ENCODE measurements at places on chromosomes 7 and 10. TPM values are rescaled to one million over a fixed set of nuclear protein-coding genes. Genes with fewer than 3 reads are reported as not detected.

DNA sequence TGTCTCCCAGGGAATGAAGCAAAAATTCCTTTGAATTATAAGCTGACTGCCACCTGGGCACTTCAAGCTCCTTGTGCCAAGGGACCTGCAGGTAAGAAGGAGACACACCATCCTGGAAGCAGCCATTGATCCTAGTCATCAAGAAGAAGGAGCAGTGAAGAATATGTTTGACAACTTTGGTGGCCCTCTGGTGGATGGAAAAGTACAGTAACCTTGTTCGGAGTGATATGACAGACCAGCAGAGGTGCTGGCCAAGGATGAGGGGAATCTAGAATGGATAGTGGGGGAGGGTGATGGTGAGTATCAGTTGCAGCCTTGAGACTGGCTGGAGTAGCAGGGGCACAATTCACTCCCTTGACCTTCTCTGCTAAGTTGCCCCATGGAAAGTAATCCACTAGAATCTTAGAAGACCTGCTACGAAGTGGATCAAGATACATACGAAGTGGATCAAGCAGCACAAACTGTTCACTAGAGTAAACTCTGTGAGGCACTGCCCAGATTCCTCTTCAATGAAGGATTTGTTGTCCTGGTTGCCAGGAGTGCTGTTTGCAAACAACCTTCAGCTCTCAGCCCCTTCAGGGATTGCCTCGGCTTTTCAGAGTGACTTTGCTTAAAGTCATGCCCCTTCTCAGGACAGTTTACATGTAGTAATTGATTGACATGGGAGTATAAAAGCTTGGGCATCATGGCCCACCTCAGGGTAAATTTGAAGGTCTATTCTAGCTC lies 44.8 kb upstream of the ORC5 start:
- DNase-seq: no peak

HOGA1 gene
- total RNA-seq: 3.4 TPM

- no peak for DNase-seq
These were observed 174.7 kb upstream of the LYZL1 start for GRCh38 chr10:29114141-29114540.

DNA sequence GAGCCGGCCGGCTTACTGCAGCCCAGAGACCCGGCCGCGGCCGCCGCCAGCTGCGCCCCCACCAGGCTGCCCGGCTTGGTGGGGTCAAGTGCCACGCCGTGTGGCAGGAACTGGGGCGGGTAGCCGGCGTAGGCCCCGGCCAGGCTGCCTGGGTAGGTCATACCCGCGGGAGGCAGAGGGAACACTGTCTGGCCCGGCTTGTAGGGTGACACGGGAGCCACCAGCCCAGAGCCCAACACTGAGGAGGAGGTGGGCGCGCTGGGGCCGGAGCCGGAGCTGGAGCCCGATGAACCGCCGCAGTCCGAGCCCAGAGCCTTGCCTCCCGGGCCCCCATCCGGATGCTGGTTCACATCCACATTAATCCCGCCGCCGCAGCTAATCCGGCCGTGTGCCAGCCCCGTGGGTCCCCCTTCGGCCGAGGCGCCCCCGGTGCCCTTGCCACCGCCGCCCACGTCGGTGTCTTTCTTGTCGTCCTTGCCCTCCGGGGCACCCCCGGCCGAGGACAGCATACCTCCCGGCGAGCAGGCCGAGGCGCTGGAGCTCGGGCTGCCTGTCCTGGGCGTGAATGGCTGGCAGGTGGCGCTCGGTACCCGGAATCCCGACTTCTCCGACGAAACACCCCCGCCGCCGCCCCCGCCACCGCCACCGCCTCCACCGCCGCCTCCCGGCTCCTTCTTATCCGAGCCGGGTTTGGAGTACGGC lies 2.0 kb downstream of the ZNF503 start:
- peak; percentile 76 for DNase-seq

MKLN1 gene
- 60.1 TPM for total RNA-seq

DNA sequence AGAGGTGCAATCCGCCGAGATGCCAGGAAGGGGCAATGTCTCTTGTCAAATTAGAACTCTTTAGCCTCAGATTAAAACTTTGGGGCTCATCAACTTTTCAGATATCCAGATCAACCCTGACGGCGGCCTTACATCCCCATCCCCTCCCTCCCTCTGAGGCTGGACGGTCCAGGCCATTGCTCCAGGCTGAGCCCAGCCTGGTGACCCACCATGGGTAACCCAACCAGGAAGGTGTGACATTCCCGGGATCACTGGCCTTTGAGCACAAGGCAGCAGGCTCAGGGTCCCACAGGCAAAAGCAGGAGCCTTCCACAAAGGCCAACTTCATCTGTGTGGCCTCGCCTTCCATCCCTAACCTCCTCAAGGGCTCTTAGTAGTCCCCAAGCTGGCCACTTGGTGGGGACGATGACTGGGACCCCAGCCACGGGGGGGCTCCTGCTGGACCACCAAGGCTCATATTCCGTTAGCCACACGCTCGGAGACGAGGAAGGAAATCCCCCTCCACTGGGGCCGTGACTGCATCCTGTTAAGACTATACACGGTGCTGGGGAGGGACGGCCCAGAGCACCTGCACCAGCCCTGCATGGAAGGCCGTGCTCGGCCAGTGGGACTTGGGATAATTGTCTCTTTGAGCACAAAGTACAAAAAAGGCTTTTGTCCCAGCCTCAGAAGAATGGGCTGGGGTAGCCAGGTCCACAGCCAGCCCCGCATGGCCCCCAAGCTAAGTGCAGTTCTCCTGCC lies 62.8 kb downstream of the ZRANB1 start:
- no peak for DNase-seq

GRCh38 chr10:83193026-83193425 lies 946.3 kb upstream of the GHITM start:
- DNase-seq: no peak

KIAA1549 gene
- 20.2 TPM for total RNA-seq

DNA sequence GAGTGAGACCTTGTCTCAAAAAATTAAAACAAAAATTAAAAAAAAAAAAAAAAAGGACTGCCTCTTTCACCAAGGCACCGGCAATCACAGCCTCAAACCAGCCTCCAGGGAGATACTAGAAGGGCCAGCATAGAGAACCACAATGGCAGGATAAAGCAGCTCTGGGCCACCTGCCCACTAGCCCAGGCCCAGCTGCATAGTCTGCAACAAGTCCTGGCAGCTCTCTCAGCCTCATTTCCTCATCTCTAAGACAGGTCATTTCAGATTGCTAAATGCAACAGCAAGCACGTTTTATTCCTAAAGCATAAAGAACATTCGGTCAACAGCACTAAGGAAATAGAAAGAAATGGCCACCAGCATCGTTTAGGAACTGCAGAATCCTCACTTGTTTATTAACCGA lies 28.8 kb downstream of the XPNPEP1 start:
- DNase-seq: no peak

DNA sequence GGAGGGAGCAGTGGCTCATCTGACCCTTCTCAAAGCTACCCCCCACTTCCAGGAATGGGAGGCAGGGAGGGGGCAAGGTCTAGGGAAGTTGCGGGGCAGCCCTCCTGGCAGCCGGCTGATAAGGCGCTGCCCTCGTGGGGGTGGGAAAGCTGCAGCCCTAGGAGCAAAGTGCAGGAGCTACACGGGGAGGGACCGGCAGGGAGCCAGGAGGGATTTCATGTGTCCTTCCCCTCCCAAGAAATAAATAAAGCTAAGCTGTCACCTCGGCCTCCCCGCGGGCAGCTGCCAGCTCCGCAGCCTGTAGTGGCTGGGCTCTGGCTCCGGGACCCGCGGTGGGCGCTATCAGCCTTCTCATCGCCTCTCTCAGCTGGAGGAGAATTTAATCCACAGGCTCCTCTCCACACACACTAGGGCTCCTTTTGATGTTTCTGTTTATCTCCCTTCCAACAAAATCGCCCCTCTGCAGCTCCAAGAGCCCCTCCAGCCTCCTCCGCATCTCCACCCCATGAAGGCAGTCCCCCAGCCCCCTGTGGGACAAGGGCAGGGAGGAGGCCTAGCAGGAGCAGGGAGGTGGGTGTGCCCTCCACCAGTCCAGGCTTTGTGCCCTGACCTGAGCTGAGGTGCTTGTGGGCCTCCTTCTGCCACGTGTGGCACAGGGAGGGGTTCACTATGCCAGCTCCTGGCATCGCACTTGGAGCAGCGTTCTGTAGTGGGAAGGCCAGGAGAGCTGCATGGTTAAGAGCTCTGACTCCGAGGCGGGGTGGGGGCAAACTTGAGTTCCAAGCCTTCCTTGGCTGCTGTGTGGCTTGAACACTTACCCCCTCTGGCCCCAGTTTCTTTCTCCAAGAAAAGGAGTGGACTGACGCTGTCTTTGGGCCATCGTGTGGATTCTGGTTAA lies 80.5 kb downstream of the C10orf105 start:
- no peak for DNase-seq

HK1 gene
- total RNA-seq: 128 TPM

- no peak for DNase-seq
These were observed 31.1 kb downstream of the POT1 start for GRCh38 chr7:124898531-124898930.

- no peak for DNase-seq
These were observed 76.0 kb downstream of the ATXN7L1 start for GRCh38 chr7:105800442-105800841.

DNA sequence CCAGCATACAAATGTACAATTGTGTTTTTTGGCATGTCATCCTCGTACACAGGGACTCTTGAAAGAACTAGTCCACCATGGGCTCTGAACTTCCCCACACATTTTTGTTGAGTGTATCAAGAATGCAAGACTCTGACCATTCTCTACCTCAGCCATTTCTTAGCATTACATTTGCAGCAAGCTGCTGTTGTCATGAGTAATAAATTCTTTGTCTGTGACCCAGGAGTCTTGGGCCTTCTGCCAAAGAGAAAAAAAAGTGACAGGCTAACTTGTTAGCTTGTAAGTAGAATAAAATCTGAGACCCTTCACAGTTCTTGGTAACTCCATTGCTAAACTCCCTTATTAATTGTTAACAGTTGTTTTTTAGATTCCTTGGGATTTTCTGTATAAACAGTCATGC lies 542.3 kb upstream of the MBL2 start:
- peak; percentile 67 for DNase-seq

MYL10 gene
- not detected for total RNA-seq

DNA sequence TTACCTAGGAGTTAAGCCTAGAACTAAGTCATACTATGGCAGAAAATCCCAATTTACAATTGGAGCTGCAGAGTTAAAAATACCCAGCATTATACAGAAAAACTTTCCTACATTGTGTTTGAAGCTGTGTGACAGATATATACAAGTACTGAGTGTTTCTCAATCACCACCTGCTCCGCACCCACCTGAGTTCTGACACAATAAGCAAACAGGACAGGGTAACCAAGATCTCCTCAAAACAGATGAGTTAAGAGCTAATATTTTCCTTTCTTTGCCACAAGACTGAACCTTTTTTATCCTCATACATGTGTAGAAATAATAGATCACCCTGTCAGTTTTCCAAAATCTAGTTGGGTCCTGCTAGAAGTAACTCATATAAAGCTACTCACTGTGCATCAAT lies 186.3 kb downstream of the DOCK4 start:
- DNase-seq: no peak

GPR37 gene
- total RNA-seq: 1.8 TPM

DNA sequence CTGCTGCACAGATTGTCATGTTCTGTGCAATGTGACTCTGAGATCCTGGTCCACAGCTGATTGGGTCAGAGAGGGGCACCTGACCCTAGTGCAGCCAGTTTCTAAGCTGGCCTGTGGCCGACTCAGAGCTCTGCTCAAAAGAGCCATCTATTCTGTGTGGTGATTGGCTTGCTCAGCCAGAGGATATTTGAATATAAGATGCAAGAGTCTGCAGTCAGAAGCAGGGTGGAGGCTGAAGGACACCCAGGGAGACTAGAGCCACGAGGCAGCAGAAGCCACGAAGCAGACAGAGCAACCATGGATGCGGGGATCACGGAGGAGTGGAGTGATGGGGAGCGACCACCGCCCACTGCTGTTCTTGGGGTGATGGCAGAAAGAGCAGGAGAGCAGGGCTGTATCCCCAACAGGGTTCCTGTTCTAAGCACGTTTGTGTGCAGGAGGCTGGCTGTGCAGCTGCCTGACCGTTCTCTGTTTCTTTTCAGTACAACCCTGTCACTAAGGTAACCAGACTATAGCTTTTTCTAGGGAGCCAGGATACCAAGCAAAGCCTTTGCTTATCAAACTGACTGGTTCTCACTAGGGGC lies 19.5 kb upstream of the RHEB start:
- DNase-seq: no peak

- no peak for DNase-seq
These were observed 119.6 kb downstream of the DOCK1 start for GRCh38 chr10:127024685-127025435.

DNA sequence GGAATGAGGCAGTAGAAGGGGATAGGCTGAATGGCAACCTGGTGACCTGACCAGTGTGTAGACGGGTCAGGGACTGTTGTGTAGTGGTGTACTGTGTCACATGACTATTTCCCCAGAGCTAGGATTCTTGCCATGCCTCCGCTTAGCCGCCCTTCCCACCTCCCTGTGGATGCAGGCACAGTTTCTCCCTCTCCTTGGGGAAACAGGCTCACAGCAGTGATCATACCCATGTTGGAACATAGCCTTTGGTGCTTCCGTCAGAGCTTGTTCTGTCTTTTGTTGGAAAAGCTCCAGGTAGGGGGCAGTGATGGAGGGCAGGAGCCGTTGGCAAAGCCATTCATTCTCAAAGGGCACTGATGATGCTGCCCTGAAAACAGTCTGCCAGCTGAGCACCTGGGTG lies 44.3 kb downstream of the OGDH start:
- no peak for DNase-seq

PVRIG gene
- total RNA-seq: 1.1 TPM

AOC1 gene
- total RNA-seq: 13.1 TPM

CCL26 gene
- not detected for total RNA-seq

DNA sequence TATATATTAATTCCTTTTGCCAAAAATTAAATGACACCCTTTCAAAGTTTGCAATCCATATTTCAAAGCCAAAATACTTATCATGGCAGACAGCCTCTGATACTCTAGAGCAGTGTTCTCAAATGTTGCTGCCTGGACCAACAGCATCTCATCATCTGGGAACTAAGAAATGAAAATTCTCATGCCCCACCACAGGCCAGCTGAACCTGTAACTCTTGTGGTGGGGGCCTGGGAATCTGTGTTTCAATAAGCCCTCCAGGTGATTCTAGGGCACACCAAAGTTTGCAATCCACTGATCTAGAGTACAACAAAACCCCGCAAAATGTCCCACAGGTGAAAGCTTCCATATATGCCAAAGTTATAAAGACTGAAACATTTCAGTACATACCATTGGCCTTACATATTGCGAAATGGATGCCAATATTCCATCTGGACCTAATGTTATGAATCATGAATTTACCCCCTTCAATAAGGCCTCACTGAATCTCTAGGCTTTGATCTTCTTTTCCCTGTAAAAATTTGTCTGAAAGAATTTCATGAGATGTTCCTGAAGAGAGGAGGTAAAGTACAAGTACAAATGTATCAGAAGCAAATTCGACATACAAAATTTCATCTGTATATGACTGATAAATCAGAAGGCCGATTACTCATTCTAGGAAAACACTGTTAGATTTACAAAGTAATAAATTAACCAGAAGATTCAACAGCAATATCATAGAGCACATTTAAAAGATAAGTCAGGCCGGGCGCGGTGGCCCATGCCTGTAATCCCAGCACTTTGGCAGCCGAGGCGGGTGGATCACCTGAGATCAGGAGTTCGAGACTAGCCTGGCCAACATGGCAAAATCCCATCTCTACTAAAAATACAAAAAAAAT lies 25.3 kb upstream of the EPC1 start:
- no peak for DNase-seq

Measured in PC-9 (cell line).